ENCODE measurements at places on chromosomes 4 and X. TPM values are rescaled to one million over a fixed set of nuclear protein-coding genes. Genes with fewer than 3 reads are reported as not detected.

Gene FOXP3
- 0.07 TPM for total RNA-seq

Gene BMX
- total RNA-seq = not detected

Gene MAGEA12
- not detected for total RNA-seq

Gene RHOH
- not detected for total RNA-seq

Gene RASGEF1B
- 1.0 TPM for total RNA-seq

Gene MSMO1
- 96.7 TPM for total RNA-seq

Measured in epithelial cell of proximal tubule (primary cell).